Right lung (tissue), 10 donors: ENCODE measurements at places on chromosomes 7 and 10.

GRCh38 chr10:46536171-46536570 is 20.3 kb downstream of the GPRIN2 start:
- no peak for DNase-seq

DNA sequence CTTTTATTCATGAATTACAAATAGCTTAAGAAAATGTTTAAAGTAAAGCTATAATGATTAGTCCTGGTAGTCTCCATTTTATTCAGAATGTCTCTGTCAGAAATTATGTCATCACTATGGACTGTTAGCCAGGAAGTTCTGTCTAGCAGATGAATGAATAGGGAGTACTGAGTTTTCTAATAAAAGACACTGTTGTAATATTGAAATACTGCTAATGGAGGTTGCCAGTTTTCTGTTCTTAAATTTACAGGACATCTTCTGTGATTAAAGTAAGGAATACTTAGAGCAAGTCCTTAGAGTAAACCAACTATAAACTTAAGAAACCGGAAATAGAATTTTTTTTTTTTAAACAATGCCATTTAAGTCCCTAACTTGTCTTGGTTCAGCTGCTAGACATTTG is 309.8 kb downstream of the ADK start:
- DNase-seq: no peak

GRCh38 chr10:29171717-29172116 is 117.2 kb upstream of the LYZL1 start:
- no peak for DNase-seq

GRCh38 chr10:58856508-58857240 is 319.8 kb upstream of the PHYHIPL start:
- DNase-seq: no peak

GRCh38 chr7:158979023-158979529 is 122.7 kb downstream of the DYNC2I1 start:
- DNase-seq: no peak

DNA sequence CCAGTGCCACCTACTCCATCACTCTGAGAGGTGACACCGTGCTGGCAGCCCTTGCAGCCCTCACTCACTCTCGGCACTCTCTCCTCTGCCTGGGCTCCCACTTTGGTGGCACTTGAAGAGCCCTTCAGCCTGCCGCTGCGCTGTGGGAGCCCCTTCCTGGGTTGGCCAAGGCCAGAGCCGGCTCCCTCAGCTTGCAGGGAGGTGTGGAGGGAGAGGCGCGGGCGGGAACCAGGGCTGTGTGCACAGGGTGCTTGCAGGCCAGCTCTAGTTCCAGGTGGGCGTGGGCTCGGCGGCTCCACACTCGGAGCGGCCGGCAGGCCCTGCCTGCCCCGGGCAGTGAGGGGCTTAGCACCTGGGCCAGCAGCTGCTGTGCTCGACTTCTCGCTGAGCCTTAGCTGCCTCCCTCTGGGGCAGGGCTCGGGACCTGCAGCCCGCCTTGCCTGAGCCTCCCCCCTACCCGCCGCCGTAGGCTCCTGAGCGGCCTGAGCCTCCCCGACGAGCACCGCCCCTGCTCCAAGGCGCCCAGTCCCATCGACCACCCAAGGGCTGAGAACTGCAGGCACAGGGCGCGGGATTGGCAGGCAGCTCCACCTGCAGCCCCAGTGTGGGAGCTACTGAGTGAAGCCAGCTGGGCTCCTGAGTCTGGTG is 48.7 kb upstream of the SLC35G1 start:
- DNase-seq: no peak
